ENCODE measurements at places on chromosomes 7 and 10.

DNA sequence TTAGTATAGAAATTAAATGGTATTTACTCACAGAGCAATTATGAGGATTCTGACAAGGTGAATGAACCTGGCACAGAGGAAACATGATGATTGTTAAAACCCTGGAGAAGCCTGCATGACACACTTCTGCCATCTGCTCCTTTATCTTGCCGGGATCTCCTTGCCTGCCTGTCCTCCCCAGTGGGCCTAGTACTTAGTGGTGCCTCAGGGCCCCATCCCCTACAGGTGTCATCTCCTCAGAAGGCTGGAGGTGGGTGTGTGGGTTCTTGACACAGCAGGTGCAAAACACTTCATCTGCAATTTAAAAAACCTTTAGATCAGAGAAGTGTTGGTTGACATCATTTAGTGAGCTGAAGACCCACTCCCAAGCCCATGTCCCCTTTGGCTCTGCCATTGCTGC is 261.2 kb downstream of the ADRA2A start:
- DNase-seq, result peak; percentile 73

GRCh38 chr7:44561962-44562621 is 11.6 kb downstream of the DDX56 start:
- no peak for DNase-seq

- DNase-seq, result no peak
These were observed 81.8 kb downstream of the TNS3 start for GRCh38 chr7:47500103-47500563.

GRCh38 chr7:42694894-42695507 is 216.9 kb downstream of the C7orf25 start:
- DNase-seq, result no peak

GRCh38 chr10:6167456-6167855 is 35.3 kb upstream of the PFKFB3 start:
- DNase-seq, result no peak

GRCh38 chr7:141551782-141552181 is 572 bp downstream of the AGK start:
- DNase-seq, result peak; percentile 15

DNA sequence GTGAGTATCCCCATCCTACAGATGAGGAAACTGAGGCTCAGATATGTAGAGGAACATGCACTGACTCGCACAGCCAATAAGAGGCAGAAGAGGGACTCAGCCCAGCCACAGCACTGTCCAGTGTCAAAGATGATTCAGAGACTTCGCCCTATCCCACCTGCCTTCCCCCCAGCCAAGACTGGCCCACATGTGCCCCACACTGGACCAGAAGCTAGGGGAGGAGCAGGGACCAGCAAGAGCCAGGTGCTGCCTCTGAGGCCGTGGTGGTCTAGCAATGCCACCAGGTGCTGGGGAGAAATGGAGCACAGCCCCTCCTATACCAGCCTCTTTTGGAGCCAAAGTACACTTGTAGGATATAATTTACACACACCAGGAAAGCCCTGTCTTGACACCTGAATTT is 22.3 kb downstream of the GRID1 start:
- no peak for DNase-seq

- no peak for DNase-seq
These were observed 27.1 kb downstream of the BBS9 start for GRCh38 chr7:33156441-33156840.

Data from cerebellar cortex (tissue), 1 donor.